ENCODE measurements at places on chromosomes 5 and 9.

DNA sequence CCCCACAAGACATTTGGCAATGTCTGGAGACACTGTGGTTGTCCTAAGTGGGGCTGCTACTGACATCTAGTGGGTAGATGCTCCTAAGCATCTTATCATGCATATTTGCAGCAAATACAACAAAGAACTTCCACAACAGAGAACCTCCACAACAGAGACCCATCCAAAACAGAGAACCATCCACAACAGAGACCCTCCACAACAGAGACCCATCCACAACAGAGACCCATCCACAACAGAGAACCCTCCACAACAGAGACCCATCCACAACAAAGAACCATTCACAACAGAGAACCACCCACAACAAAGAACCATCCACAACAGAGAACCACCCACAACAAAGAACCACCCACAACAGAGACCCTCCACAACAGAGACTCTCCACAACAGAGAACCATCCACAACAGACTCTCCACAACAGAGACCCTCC, 32.8 kb downstream of the ARPC5L start:
- peak; percentile 18 for DNase-seq

- no peak for DNase-seq
Observed at GRCh38 chr5:22751536-22751935, 101.6 kb downstream of the CDH12 start.

GRCh38 chr9:119963258-119963797, 594.1 kb upstream of the BRINP1 start:
- no peak for DNase-seq

GRCh38 chr5:123164054-123164453, 75.0 kb downstream of the PRDM6 start:
- DNase-seq = no peak

- no peak for DNase-seq
Observed at GRCh38 chr9:127444921-127445850, 6.0 kb downstream of the RPL12 start.

Measured in HEK293T (cell line).